Hematopoietic multipotent progenitor cell treated with erythropoietin and hydrocortisone succinate and interleukin-3 and kit ligand, for 17 days (in vitro differentiated cells): ENCODE measurements at places on chromosomes 7 and 10.
A peak's percentile ranks its signal among the peaks of the same experiment; 100 is the strongest.

DNA sequence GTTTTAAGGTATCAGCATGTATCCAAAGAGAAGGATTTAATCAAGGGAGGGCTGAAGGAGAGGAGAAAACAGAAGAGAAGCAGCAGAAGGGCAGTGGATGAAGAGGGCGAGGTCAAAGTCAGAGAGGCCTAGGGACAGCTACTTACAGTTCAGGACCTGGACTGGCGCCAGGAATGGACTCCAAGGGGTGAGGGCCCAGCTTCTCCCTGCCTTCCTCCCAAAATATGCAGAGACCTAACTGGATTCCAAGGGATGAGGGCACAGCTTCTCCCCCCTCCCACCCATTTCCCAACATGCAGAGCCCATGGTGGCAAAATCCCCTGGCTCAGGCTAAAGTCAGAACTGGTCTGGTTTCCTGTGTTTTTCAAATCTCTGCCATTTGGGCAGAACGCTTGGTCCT, 3.4 kb upstream of the TCF7L2 start:
- no peak for DNase-seq

- no peak for DNase-seq
These were observed 9.3 kb downstream of the CROT start for GRCh38 chr7:87354749-87355148.

DNA sequence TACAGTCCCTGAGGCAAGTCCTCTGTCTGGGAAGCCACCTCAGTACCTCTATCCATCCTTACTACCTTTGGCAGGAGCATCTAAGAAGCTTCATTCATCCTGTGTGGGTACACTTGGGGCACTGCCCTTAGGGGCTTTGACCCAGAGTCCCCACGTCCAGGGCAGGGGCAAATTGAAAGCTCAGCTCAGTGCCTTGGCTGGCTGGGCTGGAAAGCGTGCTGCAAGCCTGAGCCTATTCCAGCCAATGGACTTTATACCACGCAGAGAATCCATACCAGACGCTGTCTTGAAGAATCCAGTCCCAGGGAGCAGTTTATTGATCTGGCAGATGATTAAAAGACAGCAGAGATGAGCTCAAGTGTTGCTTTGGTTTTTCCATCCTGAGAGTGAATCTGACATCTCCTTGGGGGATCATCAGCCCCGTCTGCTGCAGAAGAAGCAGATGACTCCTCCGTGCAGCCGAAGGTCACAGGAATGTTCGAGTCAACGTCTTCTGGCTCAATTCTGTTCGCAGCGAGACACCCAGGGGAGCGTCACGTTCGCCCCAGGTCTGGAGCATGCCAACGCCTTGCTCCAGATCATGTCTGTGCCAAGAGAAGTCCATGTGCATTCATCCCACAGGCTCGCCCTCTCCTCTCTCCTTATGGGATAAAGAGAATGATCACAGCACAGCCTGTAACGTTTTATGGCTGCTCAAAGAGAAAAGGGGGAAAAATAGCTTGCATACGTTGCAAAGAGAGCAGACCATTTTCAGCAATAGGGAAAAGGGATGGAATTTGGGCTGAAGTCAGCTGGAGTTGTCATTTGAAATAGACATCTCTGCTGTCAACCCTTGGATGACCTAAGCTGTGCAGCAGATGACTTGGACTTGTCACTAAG, 35.8 kb upstream of the LYZL1 start:
- DNase-seq = no peak

DNA sequence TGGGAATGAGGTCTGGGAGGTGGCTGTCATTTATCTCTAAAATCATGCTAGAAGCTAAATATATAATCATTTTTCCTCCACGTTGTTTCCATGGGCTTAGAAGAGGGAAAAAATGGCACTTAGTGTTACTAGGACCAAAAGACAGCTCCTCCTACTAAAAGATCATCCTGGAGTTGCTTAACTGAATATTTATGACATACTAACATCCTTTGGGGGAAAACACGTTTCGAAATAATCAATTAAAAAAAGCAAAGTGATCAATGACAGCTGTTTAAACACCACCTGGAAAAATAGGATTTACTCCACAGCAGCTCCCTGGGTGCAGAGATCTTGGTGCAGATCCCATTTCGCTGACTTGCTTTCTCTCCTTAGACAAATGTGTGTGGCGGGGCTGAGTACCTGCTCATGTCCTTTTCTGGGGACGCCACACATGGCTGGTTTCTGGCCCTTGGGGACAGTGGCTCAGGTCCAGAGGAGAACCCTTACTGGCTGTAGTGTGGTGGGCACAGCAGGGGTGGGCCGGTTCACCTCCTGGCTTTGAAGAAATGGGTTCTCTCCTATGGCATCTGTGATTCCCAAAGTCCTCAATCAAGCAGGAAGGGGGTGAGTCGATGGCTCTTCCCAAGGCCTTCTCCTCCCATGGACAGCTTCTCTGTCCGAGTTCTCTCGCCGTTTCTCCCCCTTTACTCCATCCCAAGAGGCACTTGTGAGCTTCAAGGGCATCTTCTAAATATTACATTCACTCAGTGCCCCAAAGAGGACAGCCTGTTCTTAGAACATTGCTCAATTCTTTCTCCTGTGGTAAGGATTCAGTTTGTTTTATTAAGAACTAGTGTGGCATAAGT, 156.4 kb upstream of the KLF14 start:
- DNase-seq = no peak

DNA sequence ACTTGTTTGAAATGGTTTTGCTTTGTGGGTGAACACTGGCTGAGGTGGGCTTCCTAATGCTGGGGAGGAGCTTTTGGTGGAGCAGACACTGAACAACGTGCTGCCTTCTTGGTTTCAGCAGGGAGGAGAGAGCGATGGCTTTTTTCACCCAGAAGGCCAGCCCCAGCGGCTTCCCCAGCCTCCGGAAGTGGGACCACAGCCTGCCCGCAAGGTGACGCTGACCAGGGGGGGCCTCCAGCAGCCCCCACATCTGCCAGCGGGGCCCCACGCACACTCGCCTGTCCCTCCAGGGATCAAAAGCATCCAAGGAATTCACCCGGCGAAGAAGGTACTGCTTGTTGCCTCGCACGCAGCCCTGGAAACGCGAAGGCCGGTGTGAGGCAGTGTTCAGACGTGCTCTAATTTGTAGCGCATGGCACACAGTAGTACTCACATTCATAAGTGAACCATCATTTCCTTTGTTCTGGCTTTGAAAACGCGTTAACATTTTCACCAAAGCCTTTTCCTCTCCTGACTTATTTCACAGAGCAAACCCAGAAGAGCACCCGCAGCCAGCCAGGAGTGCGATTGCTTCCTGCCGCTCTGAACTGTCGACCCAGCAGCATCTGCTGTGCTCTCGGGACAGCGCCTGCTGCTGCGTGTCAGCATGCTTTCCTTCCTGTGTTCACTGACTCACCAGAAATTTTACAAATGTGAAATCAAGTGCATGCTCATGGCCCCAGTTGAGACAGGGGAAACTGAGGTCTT, 48.4 kb downstream of the SHH start:
- DNase-seq = no peak

- no peak for DNase-seq
These were observed 688.7 kb downstream of the SDK1 start for GRCh38 chr7:3989723-3990122.

DNA sequence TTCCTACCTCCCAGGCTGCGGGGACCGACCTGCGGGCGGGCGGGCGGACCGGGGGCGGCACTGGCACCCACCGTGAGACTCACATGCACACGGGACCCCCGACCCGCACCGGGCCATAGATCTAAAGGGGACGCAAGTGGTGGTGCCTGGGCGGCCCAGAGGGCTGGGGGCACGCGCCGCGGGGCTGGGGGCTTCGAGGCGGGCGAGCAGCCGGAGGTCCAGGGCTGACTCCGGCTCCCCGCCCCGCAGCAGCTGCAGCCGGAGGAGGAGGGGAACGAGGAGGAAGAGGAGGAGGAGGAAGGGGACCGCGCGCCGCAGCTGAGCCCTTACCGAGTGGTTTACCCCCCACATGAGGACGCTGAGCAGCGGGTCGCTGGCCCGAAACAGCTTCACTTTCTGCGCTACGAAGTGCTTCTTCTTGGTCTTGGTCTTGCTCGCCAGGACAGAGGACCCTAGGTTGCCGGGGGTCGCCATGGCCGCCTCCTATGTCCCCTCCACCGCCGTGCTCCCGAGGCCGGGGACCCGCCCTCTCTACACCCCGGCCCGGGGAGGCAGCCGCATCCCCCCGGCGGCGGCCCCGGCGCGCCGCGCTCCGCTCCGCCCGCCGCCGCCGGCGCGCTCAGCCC, 412 bp downstream of the PIP4K2A start:
- peak; percentile 48 for DNase-seq

DNA sequence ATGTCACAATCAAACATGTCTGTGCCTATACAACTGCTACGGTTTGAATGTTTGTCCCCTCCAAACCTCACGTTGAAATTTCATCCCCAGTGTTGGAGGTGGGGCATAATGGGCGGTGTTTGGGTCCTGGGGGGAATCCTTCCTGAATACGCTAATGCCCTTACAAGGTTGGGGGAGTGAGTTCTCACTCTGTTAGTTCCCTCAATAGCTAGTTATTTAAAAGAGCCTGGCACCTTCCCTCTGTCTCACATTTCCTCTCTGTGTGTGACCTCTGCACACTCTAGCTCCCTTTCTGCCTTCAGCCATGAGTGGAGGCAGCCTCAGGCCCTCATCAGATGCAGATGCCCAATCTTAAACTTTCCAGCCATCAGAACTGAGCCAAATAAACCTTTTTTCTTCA, 129.5 kb downstream of the GRM8 start:
- no peak for DNase-seq

DNA sequence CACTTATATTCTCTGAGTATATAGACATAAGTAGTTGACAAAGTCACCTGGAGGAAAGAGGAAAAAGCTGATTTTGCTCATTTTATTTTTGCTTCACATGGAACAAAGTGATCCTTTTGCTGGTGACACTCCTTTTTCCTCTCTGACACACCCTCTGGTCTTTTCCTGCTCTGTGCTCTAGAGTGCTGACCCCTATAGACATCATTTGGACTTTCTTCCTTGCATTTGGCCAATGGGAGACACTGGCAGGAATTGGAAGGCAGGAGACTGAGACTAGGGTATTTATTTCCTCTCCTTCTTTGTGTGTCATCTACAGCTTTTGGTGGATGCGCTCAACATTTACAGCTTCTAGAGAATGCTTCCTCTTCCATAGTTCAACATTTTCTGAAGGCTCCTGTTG, 1078.1 kb downstream of the SORCS1 start:
- DNase-seq = no peak

GRCh38 chr10:105843786-105844185, 1202.7 kb downstream of the SORCS3 start:
- DNase-seq = no peak

DNA sequence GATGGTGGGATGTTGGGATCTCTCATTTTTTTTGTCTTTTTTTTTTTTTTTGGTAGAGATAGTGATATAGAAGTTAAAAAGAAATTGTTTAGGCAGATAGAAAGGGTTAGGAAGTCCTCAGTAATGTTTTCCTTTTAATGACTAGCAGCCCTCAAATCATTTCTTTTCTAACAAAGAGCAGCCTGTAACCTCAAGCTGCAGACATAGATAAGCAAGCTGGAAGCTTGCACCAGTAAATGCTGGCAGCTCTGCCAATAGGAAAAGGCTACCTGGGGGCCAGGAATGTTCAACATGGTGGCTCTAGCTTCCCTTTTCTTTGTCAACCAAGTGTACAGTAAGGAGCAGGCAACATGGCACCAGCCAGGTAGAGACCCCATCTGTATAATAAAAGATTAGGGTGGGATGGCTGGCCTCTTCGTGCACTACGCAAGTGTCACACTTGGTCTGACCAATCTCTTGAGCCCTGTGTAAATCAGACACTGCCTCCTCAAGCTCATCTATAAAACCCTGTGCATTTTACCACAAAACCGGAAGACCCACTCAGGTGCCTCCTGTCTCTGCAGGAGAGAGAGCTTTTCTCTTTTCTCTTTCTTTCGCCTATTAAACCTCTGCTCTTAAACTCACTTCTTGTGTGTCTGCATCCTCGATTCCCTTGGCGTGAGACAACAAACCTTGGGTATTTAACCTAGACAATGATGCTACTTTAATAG, 212.9 kb downstream of the SNX10 start:
- DNase-seq = no peak

DNA sequence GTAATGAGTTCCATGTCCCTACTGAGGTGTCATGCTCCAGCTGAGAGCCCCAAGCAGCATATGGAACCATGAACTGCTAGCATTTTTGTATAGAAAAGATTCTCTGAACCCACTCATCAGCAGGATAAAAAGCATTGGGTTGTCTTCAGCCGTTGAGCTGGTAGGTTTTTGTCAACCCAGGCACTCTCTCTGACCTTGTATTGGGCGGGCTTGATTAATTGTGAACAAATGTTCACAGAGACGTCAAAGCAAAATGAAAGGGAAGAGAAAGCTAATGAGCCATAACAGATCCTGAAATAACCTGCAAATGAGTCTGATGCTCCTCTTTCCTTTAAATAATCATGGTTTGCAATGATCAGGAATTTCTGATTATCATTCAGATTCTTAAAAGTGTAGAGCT, 924.7 kb upstream of the CELF2 start:
- no peak for DNase-seq

- DNase-seq = peak; percentile 62
These were observed 96.1 kb upstream of the EFCAB10 start for GRCh38 chr7:105677410-105677730.

- DNase-seq = no peak
These were observed 505 bp downstream of the HNRNPA2B1 start for GRCh38 chr7:26200038-26200443.

GRCh38 chr10:11205030-11205772, 187.5 kb downstream of the CELF2 start:
- DNase-seq = no peak

GRCh38 chr10:25666276-25666675, 267.8 kb upstream of the MYO3A start:
- no peak for DNase-seq
